Left renal pelvis (tissue), 4 donors: ENCODE measurements at places on chromosomes 16 and 17. TPM values are rescaled to one million over a fixed set of nuclear protein-coding genes. Genes with fewer than 3 reads are reported as not detected.
A peak's percentile ranks its signal among the peaks of the same experiment; 100 is the strongest.

The KRTAP9-2 gene
- not detected for polyA plus RNA-seq

The CACNG3 gene
- not detected for polyA plus RNA-seq

The ICAM2 gene
- polyA plus RNA-seq, result 26.7 TPM

The CD68 gene
- 52.4 TPM for polyA plus RNA-seq

DNA sequence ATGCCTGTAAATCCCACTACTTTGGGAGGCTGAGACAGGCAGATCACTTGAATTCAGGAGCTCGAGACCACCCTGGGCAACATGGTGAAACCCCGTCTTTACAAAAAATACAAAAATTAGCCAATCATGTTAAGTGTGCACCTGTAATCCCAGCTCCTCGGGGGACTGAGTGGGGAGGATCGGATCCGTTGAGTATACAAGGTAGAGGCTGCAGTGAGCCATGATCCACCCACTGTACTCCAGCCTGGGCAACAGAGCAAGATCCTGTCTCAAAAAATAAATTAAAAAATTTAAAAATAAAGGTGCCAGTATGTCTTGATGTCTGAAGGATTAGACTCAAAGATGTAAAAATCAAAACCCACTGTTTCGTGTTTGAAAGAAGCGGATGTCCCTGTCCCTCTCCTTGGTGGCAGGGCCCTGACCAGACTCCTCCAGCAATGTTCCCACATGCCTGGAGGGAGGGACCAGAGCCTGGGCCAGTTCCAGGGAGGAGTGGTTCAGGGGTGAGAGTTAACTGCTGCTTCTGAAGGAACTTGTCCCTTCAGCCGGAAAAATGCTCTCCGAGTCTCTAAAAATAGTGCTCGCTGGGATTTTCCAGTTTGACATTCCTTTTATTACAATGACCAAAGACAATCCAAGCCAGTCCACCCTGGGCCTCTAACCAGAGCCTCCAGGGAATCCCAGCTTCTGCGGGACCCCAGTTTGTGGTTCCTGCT is 9.4 kb upstream of the CMTM4 start:
- no peak for DNase-seq

DNA sequence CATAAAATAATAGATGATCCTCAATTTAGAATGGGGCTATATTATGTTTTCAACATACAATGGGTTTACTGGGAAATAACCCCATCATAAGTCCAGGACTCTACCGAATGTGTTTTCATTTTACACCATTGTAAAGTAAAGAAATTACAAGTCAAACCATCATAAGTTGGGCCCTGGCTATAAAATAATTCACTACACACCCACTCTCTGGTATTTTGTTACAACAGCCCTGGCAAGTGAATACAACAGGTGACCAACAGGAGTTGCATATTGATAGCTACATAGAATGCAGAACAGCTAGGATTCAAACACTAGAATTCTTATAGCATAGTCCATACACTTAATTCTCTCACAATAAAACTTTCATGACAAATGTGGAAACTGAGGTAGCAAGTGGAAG is 673.0 kb upstream of the CA10 start:
- no peak for DNase-seq

- DNase-seq, result no peak
Measured at GRCh38 chr16:89449726-89450335, 40.5 kb downstream of the ANKRD11 start.

GRCh38 chr16:72848759-72849664 is 198.9 kb downstream of the ZFHX3 start:
- peak; percentile 66 for DNase-seq

- no peak for DNase-seq
Measured at GRCh38 chr17:51496378-51496777, 236.0 kb downstream of the UTP18 start.

GRCh38 chr17:63445571-63445953 is 544 bp downstream of the CYB561 start:
- no peak for DNase-seq

GRCh38 chr16:57500578-57501111 is 14.4 kb upstream of the DOK4 start:
- no peak for DNase-seq

DNA sequence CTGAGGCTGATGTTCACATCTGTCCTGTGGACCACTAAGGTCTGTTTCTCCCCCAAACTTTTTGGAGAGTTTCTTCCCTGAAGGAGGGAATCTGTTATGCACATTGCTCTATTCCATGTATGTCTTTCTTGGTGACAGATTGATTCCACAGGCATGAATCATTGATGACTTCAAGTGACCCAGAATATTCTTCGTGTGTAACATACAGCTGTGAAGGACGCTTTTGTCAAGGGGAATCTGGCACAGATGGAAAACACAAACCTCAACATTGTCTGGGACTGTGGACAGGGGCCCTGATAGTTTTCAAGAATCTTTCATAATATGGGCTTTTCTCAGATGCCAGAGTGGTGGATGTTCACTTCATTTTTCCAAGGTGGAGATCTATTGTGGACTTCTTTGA is 223.1 kb upstream of the MAF start:
- no peak for DNase-seq
